ENCODE measurements at places on chromosomes 12 and 14.
A peak's percentile ranks its signal among the peaks of the same experiment; 100 is the strongest.

DNA sequence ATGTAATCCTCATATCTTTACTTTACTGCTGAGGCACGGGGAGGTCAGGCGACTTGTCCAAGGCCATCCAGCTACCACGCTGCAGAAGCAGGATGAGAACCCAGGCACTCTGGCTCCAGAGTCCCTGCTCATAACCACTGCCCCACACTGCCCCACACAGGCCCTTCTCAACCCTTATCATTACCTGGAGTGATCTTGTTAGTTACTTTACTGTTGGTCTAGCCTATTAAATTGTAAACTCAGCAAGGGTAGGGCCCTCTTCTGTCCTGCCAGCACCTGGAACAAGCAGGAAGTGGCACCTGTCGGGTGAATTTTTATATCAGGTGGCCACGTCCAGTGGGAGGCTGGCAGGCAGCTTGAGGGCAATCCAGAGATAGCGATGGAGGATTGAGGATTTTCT lies 12.2 kb downstream of the FAIM2 start:
- no peak for DNase-seq

GRCh38 chr14:39169541-39169900 lies 612 bp downstream of the TRAPPC6B start:
- DNase-seq = no peak

DNA sequence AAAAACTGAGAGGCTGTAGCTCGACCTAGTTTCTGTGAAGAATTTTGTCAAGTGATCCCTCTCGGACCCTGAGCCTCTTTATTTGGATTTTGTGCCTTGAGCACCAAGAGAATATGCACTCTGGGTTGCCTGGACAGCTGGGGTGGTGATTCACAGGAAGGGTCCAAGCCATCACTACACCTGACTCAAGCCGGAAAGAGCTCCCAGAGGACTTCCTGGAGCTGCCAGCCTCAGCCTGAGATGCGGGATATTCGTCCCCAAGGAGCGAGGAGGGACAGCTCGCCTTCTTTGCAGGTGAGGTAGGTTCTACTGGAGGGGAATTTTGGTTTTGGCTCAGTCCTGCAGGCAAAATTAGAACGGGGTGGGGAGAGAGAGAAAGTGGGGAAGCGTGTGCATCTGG lies 94.3 kb downstream of the GALNT8 start:
- DNase-seq = no peak

- DNase-seq = no peak
Measured at GRCh38 chr12:70487440-70487839, 121.3 kb downstream of the KCNMB4 start.

GRCh38 chr14:75877884-75878283 lies 103.9 kb downstream of the TGFB3 start:
- DNase-seq = no peak

GRCh38 chr12:52082988-52083637 lies 3.6 kb downstream of the SMIM41 start:
- DNase-seq = peak; percentile 88

DNA sequence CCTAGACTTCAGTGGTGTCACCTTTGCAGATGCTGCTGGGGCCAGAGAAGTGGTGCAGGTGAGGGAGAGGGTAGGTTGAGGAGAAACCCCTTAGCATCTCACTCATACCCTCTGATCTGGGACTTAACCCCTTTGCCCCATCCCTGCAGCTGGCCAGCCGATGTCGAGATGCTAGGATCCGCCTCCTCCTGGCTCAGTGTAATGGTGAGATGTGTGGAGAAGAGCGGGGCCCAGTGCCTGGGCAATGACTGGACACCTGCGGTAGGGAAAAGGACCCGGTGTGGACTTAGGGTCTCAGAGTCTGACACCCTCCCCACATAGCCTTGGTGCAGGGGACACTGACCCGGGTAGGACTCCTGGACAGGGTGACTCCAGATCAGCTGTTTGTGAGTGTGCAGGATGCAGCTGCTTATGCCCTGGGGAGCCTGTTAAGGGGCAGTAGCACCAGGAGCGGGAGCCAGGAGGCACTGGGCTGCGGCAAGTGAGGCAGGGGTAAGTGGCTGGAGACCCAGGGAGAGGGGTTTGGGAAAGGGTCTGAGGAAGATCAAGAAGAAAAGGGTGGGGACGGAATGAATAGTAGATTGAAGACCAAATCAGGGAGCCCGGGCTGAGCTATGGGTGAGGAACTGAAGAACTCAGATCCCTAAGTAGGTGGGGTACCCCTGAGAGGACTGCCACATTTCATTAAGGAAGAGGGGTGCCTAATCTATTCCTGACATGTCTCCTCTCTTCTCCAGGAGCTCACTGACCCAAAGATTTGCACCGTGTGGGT lies 7.6 kb downstream of the B4GALNT1 start:
- DNase-seq = no peak

- no peak for DNase-seq
Measured at GRCh38 chr12:119020406-119021360, 39.3 kb downstream of the SRRM4 start.
